ENCODE measurements at places on chromosomes 12 and 14. TPM values are rescaled to one million over a fixed set of nuclear protein-coding genes. Genes with fewer than 3 reads are reported as not detected.

The TGM1 gene
- 2.6 TPM for total RNA-seq

The TSPAN19 gene
- total RNA-seq = 4.3 TPM

The OR6C1 gene
- not detected for total RNA-seq

The ACOT2 gene
- total RNA-seq = 2.4 TPM

The SERPINA12 gene
- not detected for total RNA-seq
